Skeletal muscle cell (primary cell): ENCODE measurements at places on chromosomes 11 and 22.
A peak's percentile ranks its signal among the peaks of the same experiment; 100 is the strongest.

DNA sequence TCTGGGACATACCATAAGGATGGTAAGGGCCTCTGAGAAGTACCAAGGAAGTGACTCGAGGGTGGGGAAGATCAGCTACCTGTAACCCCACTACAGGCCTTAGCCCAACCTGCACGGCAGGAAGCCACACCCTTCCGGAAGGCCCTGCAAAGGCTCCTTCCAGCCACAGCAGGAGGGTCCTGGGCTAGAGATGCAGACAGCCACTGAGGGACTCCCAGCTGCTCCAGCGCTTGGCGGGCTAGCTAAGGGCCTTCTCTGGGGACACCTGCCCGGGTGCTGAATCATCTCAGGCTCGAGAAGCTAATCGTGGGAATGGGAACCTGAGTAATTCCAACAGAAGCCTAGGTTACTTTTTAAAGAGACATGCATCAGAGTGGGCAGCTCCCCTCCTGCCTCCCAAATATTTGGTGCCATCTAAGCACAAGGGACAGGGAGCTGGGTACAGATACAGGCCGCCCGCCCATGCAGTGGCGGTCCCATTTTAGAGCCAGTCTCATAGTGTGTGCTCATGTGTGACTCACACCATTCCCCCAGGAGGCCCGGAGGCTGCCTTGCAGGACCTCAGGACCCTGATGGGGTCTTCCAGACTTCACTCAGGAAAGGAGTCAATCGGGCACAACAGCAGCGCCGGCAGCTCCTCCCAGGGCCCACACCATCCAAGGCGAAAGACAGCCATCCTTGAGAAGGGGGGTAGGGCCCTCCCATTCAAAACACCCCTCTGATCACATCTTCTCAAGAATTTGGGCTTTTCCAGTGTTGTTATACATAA lies 8.0 kb downstream of the MYH9 start:
- DNase-seq: no peak

DNA sequence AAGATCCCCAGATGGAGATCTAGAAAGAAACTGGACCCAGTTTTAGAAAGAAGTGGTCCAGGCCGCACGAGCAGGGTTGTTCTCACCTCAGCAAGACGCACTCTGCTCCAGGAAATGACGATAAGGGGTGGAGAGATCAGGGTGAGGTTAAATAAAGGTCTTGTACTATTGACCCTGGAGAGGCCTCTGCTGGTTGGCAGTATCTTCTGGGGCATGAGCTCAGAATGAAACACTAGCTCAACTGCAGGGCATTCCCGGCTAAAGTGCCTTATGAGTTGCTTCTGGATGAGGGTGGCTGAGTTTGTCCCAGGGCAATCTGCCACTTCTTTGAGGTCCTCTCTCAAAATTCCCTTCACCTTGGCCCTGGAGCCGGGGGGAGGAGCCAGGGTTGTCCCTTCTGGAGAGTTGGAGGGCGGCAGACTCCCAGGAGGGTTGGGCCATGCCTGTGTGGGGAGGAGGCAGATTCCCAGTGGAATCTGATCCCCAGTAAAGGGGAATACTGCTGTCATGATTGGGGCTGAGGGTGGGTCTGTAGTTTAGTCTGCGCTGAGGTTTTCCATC lies 10.9 kb downstream of the USP2 start:
- no peak for DNase-seq

GRCh38 chr11:9858822-9859221 lies 194.9 kb downstream of the SWAP70 start:
- no peak for DNase-seq

DNA sequence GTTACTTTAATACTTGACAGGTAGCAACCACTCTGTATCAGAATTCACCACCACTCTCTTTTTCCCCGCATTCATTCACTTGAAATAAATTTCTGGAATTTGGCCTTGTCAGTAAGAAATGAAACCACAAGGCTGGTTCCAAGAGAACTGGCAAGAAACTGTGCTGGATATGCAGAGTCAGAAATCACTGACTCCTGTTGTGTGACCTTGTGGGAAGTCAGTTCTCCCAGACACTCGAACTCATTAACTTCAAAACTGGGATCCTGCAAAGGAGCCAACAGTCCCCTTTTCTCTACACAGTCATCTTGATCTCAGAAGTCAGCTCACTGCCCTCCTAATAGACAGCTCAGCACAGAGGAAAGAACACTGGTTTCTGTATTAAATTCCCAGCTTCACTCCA lies 142.7 kb downstream of the LRRC4C start:
- DNase-seq: no peak

- DNase-seq: no peak
Measured at GRCh38 chr11:116807601-116808261, 15.4 kb downstream of the APOA4 start.

DNA sequence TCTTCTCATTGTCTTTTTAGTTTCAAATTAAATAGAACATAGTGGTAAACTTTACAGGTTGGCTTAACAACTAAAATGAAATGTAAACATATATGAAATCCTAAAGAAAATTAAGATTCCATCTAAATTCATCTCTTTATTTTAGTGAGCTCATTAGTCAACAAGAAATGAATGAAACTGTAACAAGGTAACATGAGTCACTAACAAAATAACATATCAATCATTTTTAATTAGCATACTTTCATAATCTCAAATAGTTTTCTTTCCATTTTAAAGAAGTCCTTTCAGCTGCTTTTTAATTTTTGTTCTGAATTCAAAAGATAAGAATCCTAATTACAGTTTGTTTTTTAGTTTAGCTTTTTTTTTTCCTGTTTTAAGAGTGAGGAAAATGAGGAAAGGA lies 688.6 kb upstream of the TENM4 start:
- no peak for DNase-seq

GRCh38 chr22:24875862-24876506 lies 70.0 kb downstream of the SGSM1 start:
- no peak for DNase-seq

DNA sequence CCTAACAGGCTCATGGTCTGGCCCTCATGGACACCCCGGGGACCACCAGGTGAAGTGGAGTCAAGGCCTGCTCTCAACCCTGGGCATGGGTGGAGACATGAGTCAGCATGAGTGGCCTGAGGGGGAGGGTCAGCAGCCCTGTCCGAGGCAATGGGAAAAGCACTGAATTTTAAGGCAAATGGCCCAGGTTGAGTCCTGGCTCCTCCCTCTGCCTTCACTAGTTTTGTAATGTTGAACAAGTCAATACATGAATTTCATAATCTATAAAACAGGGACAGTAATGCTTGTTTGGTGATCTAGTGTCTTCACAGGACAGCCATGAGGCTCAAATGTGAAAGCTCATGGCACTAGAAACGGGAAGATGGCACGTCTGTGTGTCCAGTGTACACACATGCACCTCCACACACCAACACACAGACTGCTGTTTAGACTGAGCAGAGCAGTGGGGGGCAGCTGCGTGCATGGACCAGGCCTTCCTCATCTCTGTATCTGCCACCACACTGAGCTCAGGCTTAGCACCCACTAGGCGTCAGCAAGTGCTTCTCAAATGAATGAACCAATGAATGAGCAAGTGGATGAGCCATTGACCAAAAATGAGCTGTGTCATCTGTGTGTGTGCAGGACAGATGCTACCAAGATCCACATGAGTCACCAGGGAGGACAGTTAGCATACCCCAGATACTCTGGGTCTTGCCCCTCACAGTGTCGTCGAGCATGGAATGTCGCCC lies 63.4 kb downstream of the NRXN2 start:
- peak; percentile 69 for DNase-seq

- no peak for DNase-seq
Measured at GRCh38 chr11:10916665-10917064, 58.8 kb upstream of the ZBED5 start.

GRCh38 chr11:112042161-112042960 lies 17.2 kb downstream of the DLAT start:
- DNase-seq: no peak

- peak; percentile 44 for DNase-seq
Measured at GRCh38 chr11:83035070-83035854, 36.4 kb downstream of the RAB30 start.

- no peak for DNase-seq
Measured at GRCh38 chr22:39559456-39560105, 11.0 kb upstream of the CACNA1I start.

GRCh38 chr11:94876645-94877442 lies 96.5 kb downstream of the CWC15 start:
- peak; percentile 96 for DNase-seq

GRCh38 chr11:70669281-70669680 lies 271.0 kb downstream of the CTTN start:
- no peak for DNase-seq

GRCh38 chr11:10038521-10039302 lies 255.3 kb downstream of the SBF2 start:
- DNase-seq: no peak

- DNase-seq: no peak
Measured at GRCh38 chr11:76074148-76075095, 131.9 kb downstream of the WNT11 start.

- DNase-seq: no peak
Measured at GRCh38 chr11:134529212-134530096, 117.4 kb upstream of the B3GAT1 start.

- no peak for DNase-seq
Measured at GRCh38 chr22:19419464-19420178, 11.9 kb downstream of the HIRA start.

GRCh38 chr11:114802878-114803277 lies 124.6 kb downstream of the NXPE2 start:
- DNase-seq: no peak

DNA sequence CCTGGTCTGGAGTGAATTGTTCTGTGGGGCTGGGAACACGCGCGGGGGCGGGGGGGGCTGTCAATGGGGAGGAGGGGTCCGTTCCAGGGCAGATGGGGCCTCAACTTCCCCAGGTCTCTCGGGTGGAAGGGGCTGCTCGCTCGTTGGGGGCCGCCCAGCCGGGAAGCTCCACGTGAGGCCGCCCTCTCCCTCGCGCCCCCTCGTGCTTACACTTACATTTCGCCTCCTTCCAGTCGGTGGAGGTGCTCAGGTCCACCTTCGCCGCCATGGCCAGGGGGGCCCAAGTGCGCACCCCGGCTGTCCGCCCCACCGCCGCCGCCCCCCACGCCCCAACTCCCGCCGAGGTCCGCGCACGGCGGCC lies 452 bp downstream of the MACROD1 start:
- no peak for DNase-seq

GRCh38 chr11:120657306-120658070 lies 145.9 kb downstream of the GRIK4 start:
- DNase-seq: no peak

DNA sequence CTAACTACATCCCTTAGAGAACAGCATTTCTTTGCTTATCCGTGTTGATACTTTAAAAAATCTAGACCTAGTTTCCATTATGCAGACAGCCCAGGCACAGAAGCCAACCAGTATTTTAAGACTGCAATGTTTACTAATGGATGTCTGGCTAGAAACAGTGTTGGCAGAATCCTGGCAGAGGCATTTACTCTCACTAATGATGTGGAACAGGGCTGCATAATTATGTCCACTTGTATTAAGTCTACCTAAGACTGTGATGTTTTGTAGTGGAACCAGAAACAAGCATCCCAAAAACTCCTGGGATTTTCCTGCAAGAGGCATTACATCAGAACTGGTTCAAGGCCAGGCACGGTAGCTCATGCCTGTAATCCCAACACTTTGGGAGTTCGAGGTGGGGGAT lies 50.2 kb upstream of the PICALM start:
- DNase-seq: no peak

- no peak for DNase-seq
Measured at GRCh38 chr22:17098379-17098819, 13.6 kb downstream of the IL17RA start.

DNA sequence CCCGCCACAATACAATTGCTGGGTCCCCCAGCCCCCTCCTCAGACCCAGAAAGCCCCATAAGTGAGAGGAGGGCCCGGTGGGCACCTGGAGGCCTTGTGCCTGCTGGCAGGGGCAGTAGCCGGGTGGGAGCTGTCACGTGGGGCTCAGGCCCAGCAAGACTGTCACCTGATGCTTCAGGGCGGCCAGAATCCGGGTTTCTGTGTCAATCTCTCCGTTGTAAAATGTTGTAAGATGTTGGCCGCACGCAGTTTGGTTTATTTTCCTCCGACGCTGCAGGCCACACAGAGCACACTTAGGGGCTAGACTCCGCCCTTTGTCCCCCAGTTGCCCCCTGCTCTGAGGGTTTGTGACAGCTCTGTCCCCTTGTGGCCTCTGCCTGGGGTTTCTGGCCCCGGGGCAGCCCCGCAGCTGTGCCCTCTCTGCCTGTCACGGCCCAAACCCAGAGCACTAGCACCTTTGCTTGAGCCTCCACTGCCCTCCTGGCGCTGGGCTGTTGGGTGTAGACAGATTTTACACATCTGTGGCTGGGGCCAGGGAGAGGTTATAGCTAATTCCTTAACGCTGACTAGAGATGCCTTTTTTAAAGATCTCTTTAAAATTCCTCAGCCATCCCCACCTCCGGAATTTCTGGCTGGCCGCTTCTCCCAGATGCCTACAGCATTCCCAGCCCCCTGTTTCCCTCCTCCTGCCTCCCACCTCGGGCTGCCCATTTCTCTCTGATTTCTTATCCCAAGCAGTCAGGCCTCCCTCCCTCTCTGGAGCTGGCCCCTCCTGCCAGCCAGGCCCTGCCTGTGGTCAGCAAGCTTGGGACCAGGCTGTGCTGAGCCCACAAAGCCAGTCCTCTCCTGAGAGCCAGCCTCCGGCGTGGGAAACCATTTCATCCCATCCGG lies 3.2 kb upstream of the PRR5 start:
- DNase-seq: peak; percentile 56

DNA sequence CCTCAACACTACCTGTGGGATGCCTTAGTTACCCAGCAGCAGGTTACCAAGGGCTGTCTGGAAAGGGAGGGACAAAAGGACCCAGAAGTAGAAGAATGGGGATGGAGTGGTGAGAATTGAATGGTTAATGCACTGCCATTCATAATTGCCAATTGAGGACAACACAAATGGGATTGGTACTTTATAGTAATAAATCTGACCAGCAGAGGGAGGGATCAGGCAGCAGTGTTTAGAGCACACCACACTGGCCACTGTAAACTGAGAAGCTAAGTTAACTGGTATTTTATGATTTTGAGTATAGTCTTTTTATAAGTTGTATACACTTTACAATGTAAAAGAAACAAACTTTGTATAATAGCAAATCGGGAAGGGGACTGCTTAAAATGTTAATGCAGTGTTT lies 10.7 kb downstream of the TBRG1 start:
- DNase-seq: no peak

GRCh38 chr11:105548359-105548758 lies 61.5 kb upstream of the GRIA4 start:
- no peak for DNase-seq

DNA sequence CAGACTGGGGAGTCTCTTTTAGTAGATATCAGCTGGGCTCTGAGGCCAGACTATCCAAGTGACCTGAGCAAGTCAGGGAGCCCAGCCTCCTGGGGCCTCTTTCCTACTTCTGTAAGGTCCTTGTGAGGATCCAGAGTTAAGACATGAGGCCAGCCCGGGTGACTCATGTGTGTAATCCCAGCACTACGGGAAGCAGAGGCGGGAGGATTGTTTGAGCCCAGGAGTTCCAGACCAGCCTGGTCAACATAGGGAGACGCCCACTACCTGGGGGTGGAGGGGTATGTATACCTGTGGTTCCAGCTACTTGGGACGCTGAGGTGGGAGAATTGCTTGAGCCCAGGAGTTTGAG lies 36.9 kb upstream of the POLA2 start:
- peak; percentile 34 for DNase-seq
